ENCODE measurements at places on chromosomes 6 and 20.
A peak's percentile ranks its signal among the peaks of the same experiment; 100 is the strongest.

DNA sequence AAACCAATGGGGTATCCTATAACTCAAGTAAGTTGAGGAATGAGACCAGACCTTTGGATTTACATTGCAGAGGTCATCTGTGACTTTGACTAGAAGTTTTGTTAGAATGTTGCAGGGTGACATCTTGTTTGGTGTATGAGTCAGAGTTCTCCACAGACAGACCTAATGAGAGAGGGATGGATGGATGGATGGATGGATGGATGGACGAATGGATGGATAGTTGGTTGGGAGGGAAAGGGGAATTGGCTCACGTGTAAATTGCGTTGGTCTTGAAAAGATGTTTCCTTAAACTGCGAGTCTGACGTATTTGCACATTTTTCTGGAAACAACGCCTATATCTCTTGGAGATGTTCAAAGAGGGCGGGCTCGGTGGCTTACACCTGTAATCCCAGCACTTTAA is 1.0 kb upstream of the MTRES1 start:
- no peaks in the 10 kb centered on the region for H3K4me1 ChIP-seq
- H3K4me3 ChIP-seq, result no peak overlapping the region
- H3K36me3 ChIP-seq, result peaks cover 3% of the 10 kb centered on the region
- no peak overlapping the region for H3K27ac ChIP-seq

DNA sequence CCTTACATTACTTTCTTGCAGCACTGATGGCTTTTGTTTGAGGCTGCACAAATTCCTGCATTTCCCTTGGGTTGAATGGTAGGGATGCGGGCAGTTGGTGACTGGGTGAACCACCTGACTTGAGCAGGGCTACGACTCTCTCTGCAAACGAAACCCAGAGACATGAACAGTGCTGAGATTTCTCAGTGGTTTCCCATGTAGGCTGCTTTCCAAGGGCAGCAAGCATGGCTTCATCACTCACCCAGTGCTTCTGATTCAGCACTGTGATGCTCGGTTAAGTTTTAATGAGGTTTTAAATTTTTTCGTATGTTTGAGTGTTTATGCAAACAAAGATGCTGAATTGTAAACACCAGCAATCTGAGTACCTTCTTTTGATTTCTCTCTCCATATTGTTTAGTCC is 127.2 kb downstream of the MTHFD1L start:
- no peak for DNase-seq
- no peak overlapping the region for H3K4me3 ChIP-seq
- H3K27ac ChIP-seq, result no peak overlapping the region
- no peaks in the 10 kb centered on the region for H3K27me3 ChIP-seq

- H3K36me3 ChIP-seq, result no peaks in the 10 kb centered on the region
- no peak for DNase-seq
- H3K4me1 ChIP-seq, result no peaks in the 10 kb centered on the region
- no peaks in the 10 kb centered on the region for H3K27me3 ChIP-seq
- no peak overlapping the region for H3K27ac ChIP-seq
These were observed 60.7 kb downstream of the BMP7 start for GRCh38 chr20:57205606-57206219.

DNA sequence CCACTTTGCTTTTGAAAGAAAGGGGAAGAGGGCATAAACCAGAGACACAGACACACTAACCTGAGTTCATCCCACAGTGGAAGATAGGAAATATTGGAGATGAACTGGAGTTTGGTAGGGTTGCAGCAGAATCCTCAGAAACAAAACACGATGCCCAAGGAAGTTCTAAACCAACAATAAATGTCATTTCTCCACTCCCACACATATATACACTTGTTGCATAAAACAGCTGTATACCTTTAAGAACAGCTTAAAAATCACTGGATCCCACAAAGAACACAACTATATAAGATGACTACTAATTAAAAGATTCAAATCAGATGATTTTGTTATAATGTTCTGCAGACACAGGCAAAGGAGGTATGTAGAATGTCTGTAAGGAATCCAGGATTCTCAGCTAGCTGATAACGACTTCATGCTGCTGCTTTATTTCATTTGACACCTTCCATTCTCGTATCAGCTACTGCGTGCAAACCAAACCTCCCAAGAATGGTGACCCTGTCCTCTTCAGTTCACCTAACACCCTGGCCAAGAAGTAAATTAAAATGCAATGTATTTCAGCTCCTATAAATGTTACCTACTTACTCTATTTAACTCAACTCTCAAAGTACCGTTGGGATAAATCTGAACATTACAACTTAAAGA is 14.3 kb downstream of the KIF13A start:
- no peak for DNase-seq
- H3K36me3 ChIP-seq, result no peaks in the 10 kb centered on the region
- no peak overlapping the region for H3K27ac ChIP-seq
- H3K27me3 ChIP-seq, result no peaks in the 10 kb centered on the region
- no peak overlapping the region for H3K4me3 ChIP-seq

DNA sequence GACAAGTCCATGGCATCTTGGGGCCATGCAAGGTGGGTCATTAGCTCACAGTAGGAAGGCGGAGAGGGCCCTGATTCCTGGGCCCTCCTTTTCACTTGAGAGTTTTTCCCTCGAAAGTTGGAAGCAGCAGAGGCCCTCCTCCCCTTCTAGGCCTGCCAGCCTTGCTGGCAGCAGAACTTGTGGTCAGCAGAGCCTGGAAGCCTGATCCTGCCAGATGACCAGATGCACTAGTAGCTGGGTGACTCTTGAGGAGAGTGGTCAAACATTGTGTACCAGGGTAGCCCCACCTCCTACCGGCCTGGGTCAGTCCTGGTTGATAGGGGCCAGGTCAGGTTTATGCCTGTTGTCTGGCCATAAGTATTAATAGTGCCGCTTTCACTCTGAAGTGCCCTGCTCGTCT is 3.8 kb upstream of the HMGA1 start:
- DNase-seq, result no peak
- no peaks in the 10 kb centered on the region for H3K27me3 ChIP-seq
- no peaks in the 10 kb centered on the region for H3K36me3 ChIP-seq
- no peak overlapping the region for H3K4me3 ChIP-seq

- DNase-seq, result no peak
- no peak overlapping the region for H3K27ac ChIP-seq
- no peak overlapping the region for H3K4me3 ChIP-seq
These were observed 21.8 kb downstream of the TGM2 start for GRCh38 chr20:38143238-38143645.

- H3K27ac ChIP-seq, result no peak overlapping the region
- no peaks in the 10 kb centered on the region for H3K27me3 ChIP-seq
- no peaks in the 10 kb centered on the region for H3K4me1 ChIP-seq
- no peak overlapping the region for H3K4me3 ChIP-seq
- DNase-seq, result no peak
These were observed 17.4 kb downstream of the TMEM242 start for GRCh38 chr6:157305670-157306653.

DNA sequence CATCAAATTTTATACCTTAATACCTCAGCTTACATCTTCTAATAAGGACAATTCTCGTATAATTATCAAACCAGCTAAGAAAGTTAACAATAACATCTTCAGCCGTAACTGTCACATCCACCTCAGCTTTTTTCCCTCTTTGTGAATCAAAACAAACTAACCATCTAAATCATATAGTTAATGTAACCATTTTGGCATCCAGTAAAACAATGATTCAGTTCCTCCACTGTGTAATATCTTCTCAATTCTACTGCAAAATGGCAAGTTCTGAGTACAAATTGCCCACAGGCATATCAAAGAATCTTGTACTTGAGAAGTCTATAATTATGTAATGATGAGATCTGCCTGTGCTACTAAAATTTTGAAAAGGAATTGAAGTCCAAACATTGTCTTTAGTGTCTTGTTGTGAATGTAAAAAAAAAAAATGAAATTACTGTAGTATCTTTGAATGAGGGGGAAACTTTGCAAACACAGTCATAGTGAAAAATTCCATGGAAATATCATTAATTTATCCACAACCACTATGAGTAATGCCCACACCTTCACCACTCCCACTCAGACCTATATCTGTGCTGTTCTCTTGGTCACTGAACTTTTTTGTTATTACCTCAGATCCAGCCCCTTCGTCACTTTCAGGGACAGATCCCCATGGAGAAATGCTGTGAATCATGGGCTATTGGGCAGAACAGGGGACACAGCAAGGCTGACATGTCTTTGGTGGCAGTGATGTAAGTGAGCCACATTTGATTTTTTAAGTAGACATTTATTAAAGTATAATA is 178.6 kb upstream of the RAB32 start:
- no peak overlapping the region for H3K4me3 ChIP-seq
- no peaks in the 10 kb centered on the region for H3K27me3 ChIP-seq
- H3K27ac ChIP-seq, result no peak overlapping the region
- H3K36me3 ChIP-seq, result no peaks in the 10 kb centered on the region
- DNase-seq, result no peak

GRCh38 chr6:36735110-36736071 is 37.8 kb downstream of the RAB44 start:
- DNase-seq, result peak; percentile 17
- no peak overlapping the region for H3K4me3 ChIP-seq
- H3K27ac ChIP-seq, result peak overlapping the region; percentile 65
- H3K4me1 ChIP-seq, result no peaks in the 10 kb centered on the region
- no peaks in the 10 kb centered on the region for H3K36me3 ChIP-seq

- H3K27ac ChIP-seq, result peak overlapping the region; percentile 96
- H3K4me3 ChIP-seq, result peak overlapping the region; percentile 97
- H3K4me1 ChIP-seq, result peaks cover 75% of the 10 kb centered on the region
These were observed 1.5 kb downstream of the RBM38 start for GRCh38 chr20:57392512-57393271.

DNA sequence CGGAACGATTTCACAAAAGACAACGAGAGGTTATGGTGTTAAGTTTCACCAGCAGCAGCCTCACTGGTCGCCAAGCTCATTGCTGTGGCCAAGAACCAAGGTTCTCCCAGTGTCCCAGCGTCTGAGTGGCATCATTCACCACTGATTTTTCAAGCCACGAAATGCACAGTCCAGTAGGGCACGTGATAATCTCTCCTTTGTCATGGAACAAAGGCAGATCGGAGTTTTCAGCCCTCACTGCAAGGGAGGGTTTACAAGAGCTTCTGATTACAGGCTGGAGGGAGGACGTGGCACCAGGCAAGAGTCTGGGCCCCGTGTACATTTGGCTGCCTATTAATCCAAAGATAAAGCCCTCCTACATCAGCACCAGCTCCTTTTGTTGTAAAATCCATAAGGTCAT is 2.0 kb downstream of the CD24 start:
- DNase-seq, result no peak
- H3K36me3 ChIP-seq, result no peaks in the 10 kb centered on the region
- no peaks in the 10 kb centered on the region for H3K4me1 ChIP-seq
- no peak overlapping the region for H3K27ac ChIP-seq
- peaks cover 42% of the 10 kb centered on the region for H3K27me3 ChIP-seq

- no peak overlapping the region for H3K4me3 ChIP-seq
- no peaks in the 10 kb centered on the region for H3K27me3 ChIP-seq
- H3K27ac ChIP-seq, result no peak overlapping the region
- no peaks in the 10 kb centered on the region for H3K36me3 ChIP-seq
These were observed 257.8 kb downstream of the UST start for GRCh38 chr6:149004664-149005063.

DNA sequence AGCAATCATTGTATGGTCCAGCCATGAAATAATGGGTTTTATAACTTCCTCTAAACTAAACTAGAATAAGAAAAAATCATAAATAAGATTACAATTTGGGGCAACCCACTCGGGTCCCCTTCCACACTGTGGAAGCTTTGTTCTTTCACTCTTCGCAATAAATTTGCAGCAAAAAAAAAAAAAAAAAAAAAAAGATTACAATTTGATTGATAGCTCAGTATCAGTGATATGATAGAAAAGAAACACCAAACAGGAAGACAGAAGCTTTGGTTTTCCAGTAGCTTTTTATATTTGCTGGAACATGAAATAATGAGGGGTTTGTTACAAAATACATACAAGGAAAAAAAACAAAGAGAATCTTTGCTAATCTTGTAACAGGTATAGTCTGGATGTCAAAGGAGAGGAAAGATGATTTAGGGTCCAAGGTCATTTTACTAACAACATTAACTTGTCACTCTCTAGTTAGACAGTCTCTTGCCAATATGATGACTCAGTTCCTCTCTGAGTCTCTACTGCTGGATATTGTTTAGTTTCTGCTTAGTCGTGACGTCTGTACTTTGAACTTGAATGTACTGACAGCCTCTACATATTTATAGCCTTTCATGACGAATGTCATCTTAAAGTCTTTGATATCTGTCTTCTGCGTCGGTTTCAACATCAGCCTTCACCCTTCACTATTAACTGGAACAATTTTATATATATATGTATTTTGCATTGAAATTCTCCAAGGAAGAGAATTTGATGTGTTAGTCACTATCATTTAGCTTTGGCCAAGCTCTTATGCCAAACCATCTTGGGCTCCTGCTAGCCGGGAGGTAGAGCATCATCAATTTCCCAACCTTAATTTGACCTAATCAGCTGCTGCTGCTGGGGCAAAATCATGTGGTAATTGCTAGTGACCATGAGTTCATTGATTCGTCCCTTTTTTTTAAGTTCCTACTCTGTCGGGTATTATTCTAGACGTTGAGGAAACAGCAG is 213.1 kb upstream of the STXBP5 start:
- no peaks in the 10 kb centered on the region for H3K27me3 ChIP-seq
- no peaks in the 10 kb centered on the region for H3K4me1 ChIP-seq
- no peak overlapping the region for H3K27ac ChIP-seq
- DNase-seq, result no peak
- H3K4me3 ChIP-seq, result no peak overlapping the region
- no peaks in the 10 kb centered on the region for H3K36me3 ChIP-seq

GRCh38 chr20:23362392-23363256 is 642 bp downstream of the GZF1 start:
- H3K36me3 ChIP-seq, result peaks cover 6% of the 10 kb centered on the region
- peak overlapping the region; percentile 79 for H3K4me3 ChIP-seq
- DNase-seq, result peak; percentile 46
- no peaks in the 10 kb centered on the region for H3K27me3 ChIP-seq
- peak overlapping the region; percentile 80 for H3K27ac ChIP-seq
- H3K4me1 ChIP-seq, result peaks cover 11% of the 10 kb centered on the region

GRCh38 chr6:146481527-146481926 is 62.1 kb upstream of the RAB32 start:
- H3K27me3 ChIP-seq, result no peaks in the 10 kb centered on the region
- H3K4me1 ChIP-seq, result no peaks in the 10 kb centered on the region
- H3K27ac ChIP-seq, result no peak overlapping the region
- no peaks in the 10 kb centered on the region for H3K36me3 ChIP-seq
- H3K4me3 ChIP-seq, result no peak overlapping the region
- no peak for DNase-seq

- no peaks in the 10 kb centered on the region for H3K4me1 ChIP-seq
- no peak overlapping the region for H3K27ac ChIP-seq
- no peak for DNase-seq
- H3K36me3 ChIP-seq, result no peaks in the 10 kb centered on the region
These were observed 185.4 kb downstream of the ZFAND3 start for GRCh38 chr6:38004908-38005307.

- H3K4me1 ChIP-seq, result no peaks in the 10 kb centered on the region
- H3K36me3 ChIP-seq, result no peaks in the 10 kb centered on the region
- H3K4me3 ChIP-seq, result no peak overlapping the region
- H3K27ac ChIP-seq, result no peak overlapping the region
- no peak for DNase-seq
These were observed 45.9 kb downstream of the SLC22A3 start for GRCh38 chr6:160393891-160394653.

- peaks cover 4% of the 10 kb centered on the region for H3K36me3 ChIP-seq
- no peaks in the 10 kb centered on the region for H3K27me3 ChIP-seq
- DNase-seq, result no peak
- H3K4me1 ChIP-seq, result peaks cover 6% of the 10 kb centered on the region
These were observed 38.6 kb downstream of the RIPOR2 start for GRCh38 chr6:24897186-24897585.

- no peaks in the 10 kb centered on the region for H3K4me1 ChIP-seq
- no peak for DNase-seq
- no peak overlapping the region for H3K4me3 ChIP-seq
- H3K36me3 ChIP-seq, result no peaks in the 10 kb centered on the region
- H3K27ac ChIP-seq, result no peak overlapping the region
- no peaks in the 10 kb centered on the region for H3K27me3 ChIP-seq
These were observed 4.5 kb downstream of the SUN5 start for GRCh38 chr20:32999603-33000250.

All from thymus (tissue), 14 donors.